ENCODE measurements at places on chromosomes 3 and 15.

DNA sequence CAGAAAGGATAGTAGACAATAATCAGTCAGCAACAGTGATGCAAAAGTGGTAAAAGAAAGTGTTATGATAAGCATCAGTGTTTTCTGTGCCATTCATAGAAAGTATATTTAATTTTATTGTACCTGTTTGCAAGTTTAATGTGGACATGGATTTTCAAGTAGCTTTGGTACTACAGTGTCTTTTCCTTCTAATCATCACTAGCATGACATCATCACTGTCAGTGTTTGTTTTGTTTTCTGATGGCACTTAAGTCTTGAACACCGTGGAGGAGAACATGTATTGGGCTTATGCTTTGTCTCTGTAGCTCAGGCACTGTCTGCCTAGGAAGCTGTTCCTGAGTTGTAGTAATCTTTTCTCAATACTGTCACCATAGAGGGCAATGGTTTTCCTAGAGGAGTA is 41.9 kb downstream of the SETD5 start:
- no peak for DNase-seq

DNA sequence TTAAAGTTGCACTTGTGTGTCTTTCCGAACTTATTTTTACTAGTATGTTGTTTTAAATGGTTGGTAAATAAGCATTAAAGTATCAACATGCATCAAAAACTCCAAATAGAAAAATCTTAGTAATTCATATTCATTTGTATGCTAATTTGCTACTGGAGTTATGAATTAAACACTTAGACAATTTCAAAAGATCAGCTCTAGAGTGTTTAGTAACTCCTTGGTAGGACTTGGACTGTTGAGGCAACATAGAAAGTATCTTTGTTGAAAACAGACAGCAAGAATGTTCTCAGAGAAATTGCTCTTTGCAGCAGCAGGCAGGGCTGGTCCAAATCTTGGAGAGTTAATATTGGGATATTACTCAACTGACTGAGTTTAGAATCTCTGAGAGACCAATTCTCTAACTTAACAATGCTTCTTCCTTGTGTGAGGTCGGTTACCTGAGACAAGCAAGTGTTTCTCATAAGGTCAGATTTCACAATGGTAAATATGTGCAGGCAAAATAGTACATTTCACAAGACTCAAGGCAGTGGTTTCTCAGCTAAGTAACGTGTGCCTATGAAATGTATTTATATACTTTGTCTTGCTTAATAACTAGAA is 147.8 kb upstream of the IL12A start:
- no peak for DNase-seq

DNA sequence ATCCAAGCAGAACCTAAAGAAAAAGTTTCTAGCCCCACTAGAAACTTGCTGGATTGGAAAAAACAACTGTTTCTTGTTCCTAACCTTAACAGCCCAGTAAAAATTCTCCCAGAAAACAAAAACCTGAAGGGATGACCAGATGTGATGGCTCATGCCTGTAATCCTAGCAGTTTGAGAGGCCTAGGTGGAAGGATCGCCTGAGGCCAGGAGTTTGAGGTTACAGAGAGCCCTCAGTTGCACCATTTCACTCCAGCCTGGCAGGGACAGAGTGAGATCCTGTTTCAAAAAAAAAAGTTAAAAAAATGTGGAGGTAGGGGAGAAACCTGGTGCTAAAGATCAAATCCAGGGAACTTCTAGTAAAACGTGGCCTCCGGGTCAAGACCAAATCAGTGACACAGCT is 38.6 kb upstream of the RAF1 start:
- DNase-seq, result no peak

- no peak for DNase-seq
These were observed 53.7 kb upstream of the TLE3 start for GRCh38 chr15:70151462-70151861.

DNA sequence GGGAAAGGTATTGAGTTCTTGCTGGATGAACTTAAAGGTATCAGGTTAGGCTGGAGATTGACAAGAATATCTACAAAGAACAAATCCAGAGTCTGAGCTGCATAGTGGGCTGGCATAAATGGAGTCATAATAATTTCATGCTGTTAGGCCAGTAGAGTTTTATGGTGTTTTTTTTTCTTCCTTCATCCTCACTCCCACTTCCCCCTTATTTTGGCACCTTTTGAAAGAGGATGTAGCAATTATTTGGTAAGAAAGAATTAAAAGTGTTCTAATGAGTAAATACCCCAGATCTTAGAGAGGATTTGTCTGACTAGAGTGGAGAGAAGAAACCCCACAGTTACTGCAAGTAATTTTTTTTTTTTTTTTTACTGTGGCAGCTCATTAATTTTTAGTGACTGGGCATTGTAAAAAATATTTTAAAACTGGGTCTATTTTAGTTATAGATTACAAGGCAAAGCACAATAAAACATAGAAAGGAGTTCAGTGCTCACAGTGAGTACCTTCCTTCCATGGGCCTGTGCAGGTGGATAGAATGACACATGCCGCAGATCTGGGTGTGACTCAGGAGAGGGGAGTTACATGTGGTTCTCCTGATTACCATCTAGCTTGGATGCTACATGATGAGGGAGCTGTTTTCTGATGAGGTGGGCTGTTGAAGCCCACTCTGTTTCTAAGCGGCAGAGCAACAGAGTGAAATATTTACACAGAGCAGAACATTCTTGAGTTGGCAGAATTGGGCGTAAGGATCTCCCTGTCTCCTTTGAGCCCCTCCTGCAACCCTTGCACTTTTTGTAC is 5.3 kb downstream of the EDEM1 start:
- DNase-seq, result no peak

- DNase-seq, result no peak
These were observed 598.5 kb downstream of the ZNF385D start for GRCh38 chr3:21152555-21152954.

GRCh38 chr15:71170163-71170562 is 54.9 kb downstream of the THSD4 start:
- no peak for DNase-seq

GRCh38 chr3:127768346-127769008 is 53.8 kb downstream of the MGLL start:
- no peak for DNase-seq

GRCh38 chr3:16309558-16309957 is 44.5 kb downstream of the OXNAD1 start:
- no peak for DNase-seq

DNA sequence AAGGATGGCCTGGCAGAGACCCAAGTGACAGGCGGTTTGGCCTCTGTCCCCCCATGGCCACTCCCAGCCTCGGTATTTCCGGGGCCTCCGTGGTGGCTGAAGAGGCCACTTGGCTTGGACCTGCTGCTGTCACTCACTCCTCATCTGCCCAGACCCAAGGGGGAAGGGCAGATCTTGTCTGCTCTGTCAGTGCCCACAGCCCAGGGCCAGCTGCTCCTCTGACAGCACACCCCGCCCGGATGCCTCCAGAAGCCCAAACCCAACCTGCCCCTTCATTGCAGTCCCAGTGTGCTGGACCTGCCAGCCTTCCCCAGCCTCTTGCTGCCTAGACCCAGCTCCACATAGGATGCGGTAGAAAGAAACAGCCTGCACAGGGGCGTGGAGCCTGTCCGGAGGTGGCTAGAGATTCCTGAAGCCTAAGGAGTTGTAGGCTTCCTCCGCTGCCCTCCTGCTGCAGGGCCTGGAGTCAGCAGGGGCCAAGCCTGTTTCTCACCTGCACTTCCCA is 52.0 kb downstream of the MAGEF1 start:
- DNase-seq, result peak; percentile 44

DNA sequence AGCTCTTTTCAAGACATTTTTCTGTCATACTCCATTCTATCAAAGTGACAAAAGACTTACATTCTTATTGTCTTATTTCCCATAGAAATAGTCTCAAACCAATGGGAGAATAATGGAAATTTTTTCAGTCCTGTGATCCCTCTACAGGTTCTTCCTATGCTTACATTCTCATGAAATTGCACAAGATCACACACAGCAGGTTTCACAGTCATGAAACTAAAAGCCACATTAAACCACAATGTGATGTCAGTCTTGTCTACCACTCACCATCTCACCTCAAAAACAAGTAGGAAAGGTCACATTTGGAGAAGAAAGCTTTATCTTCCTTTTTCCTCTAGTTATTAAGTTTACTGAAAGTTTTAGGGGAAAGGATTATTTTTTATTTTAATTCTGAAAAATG is 161.0 kb upstream of the RORA start:
- DNase-seq, result no peak

- DNase-seq, result no peak
These were observed 7.0 kb downstream of the SPSB4 start for GRCh38 chr3:141057946-141058800.

GRCh38 chr15:82750831-82751180 is 41.1 kb upstream of the AP3B2 start:
- no peak for DNase-seq

- no peak for DNase-seq
These were observed 388.8 kb upstream of the PPP2R3A start for GRCh38 chr3:135576751-135577150.

DNA sequence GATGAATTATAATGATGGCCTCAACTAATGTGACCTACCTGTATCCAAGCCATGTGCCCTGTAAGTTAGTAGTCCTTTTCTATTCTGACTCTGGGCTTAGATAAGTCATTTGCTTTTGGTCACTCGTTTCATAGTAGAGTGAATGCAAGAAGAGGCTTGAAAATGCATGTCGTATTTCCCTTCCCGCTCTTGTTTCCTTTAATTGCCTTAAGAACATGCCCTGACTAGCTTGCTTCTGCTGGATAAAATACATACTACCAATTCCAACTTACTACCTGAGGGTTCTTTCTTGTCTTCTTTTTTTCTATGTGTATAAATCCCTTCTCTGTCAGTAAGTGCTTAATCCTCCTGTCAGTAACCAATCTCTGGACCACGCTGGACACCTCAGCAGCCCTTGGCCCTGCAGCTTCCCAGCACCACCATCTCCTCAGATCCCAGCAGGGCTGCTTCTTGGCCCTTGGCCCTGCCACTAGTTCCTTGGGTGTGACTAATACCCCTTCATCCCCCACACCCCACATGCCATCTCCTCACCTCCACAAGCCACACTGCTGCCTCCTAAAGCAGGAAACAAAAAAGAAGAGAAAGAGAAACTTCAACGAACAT is 771.7 kb downstream of the IGSF11 start:
- no peak for DNase-seq

DNA sequence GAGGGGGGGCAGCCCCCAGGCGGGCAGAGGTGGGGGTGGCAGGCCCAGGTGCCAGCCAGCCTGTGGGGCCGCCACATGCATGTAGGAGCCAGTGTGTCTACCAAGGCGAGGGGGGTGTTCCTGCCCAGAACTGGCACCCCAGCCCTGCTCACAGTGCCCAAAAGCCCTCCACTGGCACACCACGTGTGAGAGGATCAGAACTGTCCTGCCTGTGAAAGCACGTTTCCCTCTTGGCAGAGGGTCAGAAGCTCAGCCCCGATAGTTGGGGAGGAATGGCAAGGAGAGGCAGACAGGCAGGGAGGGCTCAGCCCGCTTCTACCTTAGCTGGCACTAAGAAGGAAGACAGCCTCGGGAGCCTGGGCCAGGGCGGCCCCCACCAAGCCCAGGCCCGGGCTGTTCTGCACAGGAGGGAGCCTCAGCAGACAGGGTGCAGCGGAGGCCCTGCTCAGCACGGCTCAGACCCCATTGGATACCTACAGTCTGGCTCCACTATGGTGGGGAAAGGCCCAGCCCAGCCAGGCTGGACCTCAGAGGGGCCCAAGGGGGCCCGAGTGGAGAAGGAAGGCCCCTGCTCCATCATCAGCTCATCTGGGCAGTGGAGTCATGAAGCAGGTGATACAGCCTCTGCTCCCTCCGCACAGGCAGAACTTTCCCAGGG is 84.8 kb upstream of the LINGO1 start:
- DNase-seq, result no peak

- DNase-seq, result no peak
These were observed 5.9 kb upstream of the DCP1A start for GRCh38 chr3:53353202-53353601.

- DNase-seq, result peak; percentile 33
These were observed 34.5 kb upstream of the TRPM1 start for GRCh38 chr15:31136016-31136415.

DNA sequence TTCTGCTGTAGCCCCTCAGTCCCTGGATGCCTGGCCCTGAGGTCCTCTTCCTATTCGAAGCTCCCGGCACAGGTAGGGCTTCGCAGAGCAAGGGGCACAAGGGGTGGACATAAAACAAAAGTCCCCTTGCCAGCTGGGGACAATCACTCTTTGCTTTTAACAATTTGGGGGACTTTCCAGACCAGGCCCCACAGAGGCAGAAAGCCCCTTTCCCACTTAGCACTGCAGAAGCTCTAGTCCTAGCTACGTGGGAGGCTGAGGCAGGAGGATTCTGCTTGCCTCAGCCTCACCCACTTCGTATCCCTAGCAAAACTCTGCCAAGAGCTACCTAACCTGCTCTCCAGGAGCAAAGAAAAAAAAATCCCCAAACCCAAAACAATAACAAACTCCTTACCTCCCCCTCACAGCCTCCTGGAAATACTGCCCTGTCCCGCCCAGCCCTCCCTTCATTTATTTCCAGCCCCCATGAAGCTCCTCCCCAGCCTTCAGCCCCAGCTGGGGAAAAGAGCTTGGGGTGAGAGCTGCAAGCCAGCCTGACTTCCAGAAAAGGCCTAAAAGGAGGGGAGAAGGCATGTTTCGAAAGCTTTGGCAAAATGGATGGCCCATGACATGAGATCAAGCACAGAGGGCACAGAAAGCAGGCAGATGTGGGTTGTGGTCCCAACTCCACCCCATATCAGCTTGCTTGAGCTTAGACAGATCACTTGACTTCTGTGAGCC is at the start of gene CIDEC:
CIDEC (minus strand) TSS at position 424 of the 720 bp plus-strand sequence. CDS start 1,767 bp downstream, outside the sequence.
- no peak for DNase-seq

GRCh38 chr3:160931474-160931873 is 173.7 kb downstream of the B3GALNT1 start:
- no peak for DNase-seq

GRCh38 chr3:40432793-40433192 is 24.3 kb upstream of the RPL14 start:
- no peak for DNase-seq

DNA sequence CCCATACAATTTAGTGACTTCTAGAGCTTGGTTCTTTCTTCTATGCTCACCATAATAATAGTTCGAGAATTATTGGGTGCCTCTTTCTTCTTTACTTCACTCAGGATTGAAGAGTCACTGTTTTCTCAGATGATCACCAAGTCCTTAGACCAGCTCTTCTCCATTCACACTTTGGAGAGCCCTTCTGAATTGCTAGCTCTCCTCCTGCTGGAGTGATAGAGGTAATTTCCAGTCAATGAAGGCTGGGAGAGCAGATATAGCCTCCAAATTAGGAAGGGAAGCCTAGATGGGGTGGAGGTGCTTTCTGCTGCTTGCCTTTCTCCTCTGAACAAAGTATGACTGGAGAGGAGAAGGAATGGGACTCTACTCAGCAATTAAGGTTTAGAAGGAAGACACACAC is 10.7 kb upstream of the BBX start:
- DNase-seq, result no peak

GRCh38 chr3:12465836-12466225 is 18.4 kb upstream of the TSEN2 start:
- no peak for DNase-seq

GRCh38 chr3:113557374-113557773 is 25.0 kb downstream of the SIDT1 start:
- DNase-seq, result peak; percentile 44

GRCh38 chr3:130093741-130094391 is 12.2 kb downstream of the ALG1L2 start:
- no peak for DNase-seq

All from Caco-2 (cell line).